ENCODE measurements at places on chromosomes 4 and X.

- no peak for DNase-seq
These were observed 50.1 kb downstream of the GAB1 start for GRCh38 chr4:143386812-143387211.

GRCh38 chr4:90855111-90855510 lies 727.9 kb downstream of the CCSER1 start:
- peak; percentile 68 for DNase-seq

GRCh38 chr4:158490629-158491028 lies 31.1 kb upstream of the RXFP1 start:
- DNase-seq = no peak

GRCh38 chr4:41189666-41190065 lies 24.7 kb downstream of the APBB2 start:
- no peak for DNase-seq

DNA sequence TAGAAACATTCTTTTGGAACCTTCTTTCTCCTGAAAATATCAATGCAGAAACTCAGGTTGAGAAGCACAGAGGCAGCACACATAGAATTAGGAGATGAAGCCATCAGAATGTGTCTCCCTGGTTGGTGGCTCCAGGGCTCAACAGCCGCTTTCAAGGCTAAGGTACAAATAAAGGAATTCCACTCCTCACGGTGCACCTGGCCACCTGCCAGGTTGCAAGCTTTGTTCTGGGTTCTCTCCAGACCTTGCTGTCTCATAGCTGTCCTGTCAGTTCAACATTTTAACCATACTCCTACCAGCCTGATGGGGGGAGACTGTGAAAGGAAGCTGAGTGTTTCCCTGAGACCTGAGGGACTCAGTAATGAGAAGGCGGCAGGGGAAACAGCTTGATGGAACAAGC lies 96.3 kb upstream of the HPF1 start:
- DNase-seq = no peak

- no peak for DNase-seq
These were observed 18.7 kb upstream of the UGT2B10 start for GRCh38 chr4:68797048-68797447.

- no peak for DNase-seq
These were observed 46.4 kb upstream of the FGG start for GRCh38 chr4:154658680-154659405.

DNA sequence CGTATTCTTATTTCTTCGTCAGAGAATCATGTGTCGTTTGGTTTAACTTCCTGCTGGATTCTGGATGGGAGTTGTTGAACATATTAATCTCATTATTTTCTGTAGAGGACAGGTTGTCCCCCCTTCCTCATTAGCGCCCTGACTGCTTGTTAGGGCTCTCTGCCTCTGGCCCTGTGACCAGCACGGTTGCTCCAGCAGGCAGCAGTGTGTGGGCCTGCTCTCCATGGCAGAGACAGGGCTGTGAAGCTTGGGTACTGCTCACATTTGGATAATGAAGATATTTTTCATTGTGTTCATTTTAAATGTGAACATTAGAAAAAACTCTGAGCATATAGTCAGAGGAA lies 102.7 kb downstream of the KLHL8 start:
- DNase-seq = no peak

GRCh38 chr4:81031796-81032551 lies 1.5 kb downstream of the BMP3 start:
- DNase-seq = no peak

DNA sequence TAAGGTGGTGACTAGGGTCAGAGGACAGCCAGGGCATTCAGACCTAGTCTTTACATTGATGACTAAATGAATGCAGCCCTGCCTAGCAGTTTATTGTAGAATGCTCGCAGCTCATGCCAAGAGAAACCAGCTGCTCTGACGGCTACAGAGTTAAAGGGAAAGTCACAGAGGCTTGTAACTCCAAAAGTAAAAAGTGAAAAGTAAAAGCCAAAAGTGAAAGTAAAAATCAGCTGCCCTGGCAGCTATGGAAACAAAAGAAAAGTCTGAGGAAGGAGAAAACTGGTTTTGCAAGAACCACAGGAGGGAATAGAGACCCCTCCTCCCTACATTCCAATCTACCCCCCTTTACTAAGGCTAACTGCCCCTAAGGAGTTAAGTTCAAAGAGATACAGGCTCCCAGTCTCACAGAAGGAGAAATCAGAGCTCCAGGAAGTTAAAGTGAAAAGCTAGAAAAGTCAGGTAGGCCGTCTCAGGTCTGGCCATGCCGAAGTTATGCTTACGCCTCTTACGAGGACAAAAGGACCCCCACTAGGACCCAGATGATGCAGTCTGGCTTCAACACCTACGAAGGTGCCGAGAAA lies 6.0 kb downstream of the GAGE10 start:
- DNase-seq = no peak

GRCh38 chrX:97070346-97070745 lies 186.6 kb downstream of the RPA4 start:
- DNase-seq = no peak

DNA sequence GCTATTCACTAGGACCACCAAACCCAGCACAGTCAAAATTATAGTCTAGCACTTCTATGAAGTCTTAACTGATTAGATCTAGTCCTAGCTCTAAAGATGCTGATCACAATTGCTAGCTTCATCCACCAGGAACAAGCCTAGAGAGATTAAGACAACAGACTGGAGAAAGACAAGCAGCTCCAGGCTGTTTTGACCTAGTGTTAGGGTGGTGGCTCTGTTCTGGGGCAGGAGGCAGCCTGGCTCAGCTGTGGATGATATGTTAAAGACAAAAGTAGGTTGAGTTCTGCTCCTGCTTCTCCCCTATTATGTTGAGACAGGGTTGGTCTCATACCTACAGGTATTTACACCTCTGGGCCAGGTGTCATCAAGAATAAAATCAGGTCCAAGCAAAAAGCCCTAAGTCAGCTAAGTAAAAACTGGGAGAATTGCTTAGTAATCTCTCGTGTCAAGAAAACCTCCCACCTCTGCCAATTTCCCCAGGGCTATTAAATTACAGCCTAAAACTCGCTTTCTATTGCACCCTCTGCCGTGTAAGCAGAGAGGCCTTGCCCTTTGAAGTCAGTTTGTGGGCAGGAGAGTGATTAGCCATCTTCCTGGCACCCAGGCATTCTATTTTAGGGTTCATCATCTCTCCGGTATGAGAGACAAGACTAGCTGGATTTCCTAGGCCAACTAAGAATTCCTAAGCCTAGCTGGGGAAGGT lies 39.9 kb downstream of the RAB40AL start:
- no peak for DNase-seq

GRCh38 chr4:147689067-147689466 lies 5.1 kb upstream of the PRMT9 start:
- DNase-seq = no peak

DNA sequence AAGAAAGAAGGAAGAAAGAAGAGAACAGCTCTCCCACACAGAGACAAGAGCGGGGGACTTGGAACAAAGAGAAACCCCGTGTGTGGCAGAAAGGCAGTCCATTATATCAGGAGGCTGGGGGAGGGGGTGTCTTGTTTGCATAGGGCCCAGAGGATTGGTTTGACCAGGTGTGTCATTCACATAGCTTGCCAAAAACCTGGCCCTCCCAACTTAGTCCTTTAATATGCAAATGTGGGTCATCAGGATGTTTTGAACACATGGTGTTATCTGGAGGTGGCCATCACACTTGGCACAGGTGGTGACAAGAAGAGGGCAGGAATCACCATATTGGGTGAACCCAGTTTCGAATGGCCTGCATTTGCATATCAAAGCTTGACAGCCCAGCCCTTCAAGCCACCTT lies 111.7 kb downstream of the LINC00632 start:
- DNase-seq = no peak

DNA sequence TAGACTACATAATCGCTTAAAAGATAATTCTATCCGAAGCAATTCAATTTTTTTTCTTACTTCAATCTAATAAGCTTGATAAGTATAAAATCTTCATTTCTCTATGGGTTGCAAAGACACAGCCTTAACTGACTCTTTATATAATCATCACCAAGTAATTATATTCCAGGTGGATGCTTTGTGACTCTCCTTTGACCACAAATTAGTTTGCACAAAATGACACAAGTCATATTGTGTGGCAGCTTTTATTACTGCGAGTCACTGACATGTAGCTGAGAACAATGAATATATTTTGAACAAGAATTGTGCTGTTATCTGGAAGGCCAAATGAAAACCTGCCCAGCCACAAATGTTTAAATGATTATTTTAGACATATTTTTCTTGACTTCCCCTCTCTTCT lies 1727.8 kb downstream of the ARAP2 start:
- DNase-seq = no peak

DNA sequence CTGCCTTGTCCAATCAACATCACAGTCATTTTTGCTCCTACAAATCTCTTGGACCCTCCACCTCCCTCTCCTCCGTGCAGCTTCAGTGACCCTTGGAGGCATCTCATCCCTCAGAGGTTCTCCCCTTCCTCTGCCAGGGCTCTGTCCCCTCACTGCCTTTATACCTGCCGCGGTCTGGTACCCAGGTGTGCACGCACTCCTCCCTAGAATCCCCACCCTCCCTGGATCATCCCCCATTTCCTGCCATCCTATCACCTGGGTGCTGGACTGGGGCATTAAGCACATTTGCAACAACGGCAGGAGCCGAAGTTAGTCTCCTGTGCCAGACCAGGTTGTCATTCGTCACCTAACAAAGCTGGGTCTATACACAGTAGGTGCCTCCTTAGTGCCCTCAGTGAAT lies 10.1 kb downstream of the TMEM271 start:
- no peak for DNase-seq

- no peak for DNase-seq
These were observed 7.5 kb downstream of the SH3KBP1 start for GRCh38 chrX:19879735-19880378.

GRCh38 chr4:160709026-160709425 lies 1454.8 kb downstream of the FSTL5 start:
- DNase-seq = no peak

GRCh38 chr4:176902710-176903323 lies 110.1 kb upstream of the VEGFC start:
- DNase-seq = peak; percentile 41

GRCh38 chr4:2408401-2408958 lies 10.0 kb downstream of the ZFYVE28 start:
- DNase-seq = no peak

DNA sequence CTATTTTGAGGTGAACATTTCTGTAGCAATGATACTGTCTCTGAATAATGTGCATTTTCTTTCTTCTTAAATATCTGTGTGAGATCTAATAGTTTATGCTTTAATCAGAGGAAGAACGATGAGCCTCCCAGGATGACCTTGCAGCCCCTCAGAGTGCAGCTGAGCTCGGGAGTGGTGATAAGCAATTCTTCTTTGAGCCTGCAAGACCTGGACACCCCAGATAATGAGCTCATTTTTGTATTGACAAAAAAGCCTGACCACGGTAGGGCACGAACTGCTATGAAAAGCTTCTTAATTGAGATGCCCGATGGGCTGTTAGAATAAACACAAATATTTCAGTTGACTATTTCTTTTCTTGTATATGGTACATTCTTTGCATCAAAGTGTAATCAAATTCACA lies 105.0 kb upstream of the ANXA3 start:
- DNase-seq = no peak

DNA sequence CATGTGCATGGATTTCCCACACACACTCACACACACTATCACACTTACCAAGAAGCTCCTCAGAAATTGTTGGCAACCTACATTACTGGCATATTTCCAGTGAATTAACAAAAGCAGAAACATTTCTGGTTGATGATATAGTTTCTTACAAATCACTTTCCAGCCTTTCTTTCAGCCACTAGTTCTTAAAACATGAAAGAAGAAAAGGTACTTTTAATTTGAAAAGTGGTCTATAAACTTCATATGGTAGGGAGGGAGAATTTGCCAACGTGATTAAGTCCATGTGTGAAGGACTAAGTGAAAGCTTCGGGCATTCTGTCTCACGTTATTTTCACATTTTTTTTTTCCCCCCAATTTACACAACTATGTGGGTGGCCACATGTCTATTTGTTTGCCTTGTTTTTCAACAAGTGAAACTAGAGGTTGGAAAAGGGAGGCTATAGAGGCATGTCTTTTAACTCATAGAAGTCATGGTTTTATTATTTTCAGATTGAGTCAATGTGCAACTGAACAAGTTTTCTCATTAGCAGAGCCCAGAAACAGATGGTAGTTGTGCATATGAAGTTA lies 832.1 kb upstream of the INTU start:
- no peak for DNase-seq

DNA sequence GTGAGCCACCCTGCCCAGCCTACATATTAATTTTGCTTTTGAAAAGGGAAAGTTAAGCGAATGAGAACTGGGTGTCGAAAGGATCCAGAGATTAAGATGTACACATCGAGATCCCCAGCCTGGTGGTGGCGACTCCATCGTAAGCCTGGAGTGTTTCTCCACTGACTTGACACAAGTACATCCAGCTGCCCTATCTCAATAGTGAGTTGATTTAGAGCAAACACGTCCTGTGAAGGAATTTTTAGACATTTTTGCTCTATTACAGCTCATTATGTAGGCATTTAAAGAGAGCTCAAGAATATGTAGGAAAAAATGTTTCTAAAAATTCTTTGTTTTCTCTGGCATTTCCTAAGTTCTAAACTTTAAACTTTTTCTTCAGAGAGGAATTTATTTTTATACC lies 11.7 kb upstream of the CLDN34 start:
- DNase-seq = peak; percentile 27

DNA sequence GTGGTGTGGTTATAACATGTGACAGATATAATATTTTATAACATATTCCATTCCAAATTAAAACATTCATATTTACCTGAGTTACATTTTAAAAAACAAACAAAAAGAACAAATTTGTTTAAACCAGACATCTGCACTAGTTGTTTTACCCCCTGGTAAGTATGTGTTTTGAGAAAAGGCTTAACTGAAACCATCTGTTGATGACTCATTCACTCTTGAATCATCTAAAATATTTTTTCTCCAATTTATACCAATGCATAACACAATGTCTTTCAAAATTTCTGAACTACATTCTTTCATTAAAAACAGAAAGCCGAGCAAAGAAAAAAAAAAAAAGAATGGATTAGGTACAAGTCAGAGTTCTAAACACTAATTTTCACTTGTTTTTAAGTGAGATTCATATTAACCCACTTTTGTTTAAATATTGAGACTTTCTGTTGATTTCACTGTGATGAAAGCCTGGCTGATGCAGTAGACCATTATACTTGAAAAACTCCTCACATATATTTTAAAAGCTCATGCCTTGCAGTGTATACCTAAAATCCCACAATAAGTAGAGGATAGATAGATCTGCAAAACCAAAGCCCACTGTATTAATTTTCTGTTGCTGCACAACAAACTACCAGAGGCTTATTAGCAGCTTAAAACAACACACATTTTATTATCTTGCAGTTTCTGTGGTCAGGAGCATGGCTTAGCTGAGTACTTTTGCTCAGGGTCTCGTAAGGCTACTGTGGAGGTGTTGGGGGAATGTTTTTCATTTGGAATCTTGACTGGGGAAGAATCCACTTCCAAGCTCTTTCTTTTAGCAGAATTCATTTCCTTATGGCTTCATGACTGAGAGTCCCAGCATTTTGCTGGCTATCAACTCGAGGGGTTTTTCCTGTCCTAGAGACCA lies 221.5 kb downstream of the PCDH18 start:
- peak; percentile 73 for DNase-seq

DNA sequence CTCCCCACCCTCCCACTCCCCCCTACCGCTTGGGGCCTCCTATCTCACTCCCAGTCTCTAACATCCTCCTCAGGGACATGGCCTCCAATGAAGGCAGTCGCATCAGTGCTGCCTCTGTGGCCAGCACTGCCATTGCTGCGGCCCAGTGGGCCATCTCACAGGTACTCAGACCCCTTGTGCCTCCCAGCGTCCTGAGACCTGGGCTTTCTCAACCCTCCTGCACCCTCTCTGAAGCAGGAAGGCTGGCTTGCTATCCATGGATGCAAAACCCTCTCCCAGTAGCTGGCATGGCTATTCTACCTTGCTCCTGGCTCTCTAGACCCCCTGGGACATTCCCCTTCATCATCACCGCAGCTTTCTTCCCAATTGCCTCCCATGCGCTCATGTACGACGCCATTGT lies 13.3 kb upstream of the UBA1 start:
- DNase-seq = no peak
